Kidney glomerular epithelial cell (primary cell): ENCODE measurements at places on chromosomes 4 and X.

GRCh38 chrX:53859890-53860289 lies 173.4 kb upstream of the HUWE1 start:
- no peak for DNase-seq

GRCh38 chr4:179447308-179447707 lies 2005.1 kb upstream of the AGA start:
- DNase-seq, result no peak

- no peak for DNase-seq
Observed at GRCh38 chr4:176107695-176108094, 42.1 kb downstream of the WDR17 start.

DNA sequence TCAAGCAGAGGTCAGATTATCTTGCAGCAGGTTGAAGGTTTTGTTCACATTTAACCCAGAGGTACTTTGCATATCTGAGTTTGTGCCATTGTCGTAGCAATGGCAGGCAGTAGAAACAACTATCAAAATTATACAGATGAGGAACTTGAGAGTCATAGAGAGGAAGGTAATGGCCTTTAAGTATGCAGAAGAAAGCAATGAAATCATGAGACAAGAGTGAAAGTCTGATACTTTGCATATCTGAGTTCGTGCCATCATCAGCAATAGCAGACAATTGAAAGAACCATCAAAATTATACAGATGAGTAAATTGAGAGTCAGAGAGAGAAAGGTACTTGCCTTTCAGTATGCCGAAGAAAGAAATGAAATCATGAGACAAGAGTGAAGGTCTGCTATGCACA lies 154.1 kb downstream of the NLGN4X start:
- no peak for DNase-seq

DNA sequence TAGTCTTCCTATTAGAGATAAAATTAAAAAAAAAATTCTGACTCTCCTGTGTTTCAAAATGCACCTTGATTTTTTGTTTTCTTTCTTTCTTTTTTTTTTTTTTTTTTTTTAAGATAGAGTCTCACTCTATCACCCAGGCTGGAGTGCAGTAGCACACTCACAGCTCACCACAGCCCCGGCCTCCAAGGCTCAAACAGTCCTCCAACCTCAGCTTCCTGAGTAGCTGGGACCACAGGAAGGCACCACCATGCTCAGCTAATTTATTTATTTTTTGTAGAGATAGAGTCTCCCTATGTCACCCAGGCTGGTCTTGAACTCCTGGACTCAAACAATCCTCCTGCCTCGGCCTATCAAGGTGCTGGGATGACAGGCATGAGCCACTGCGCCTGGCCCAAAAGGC lies 41.1 kb upstream of the TMEM184C start:
- DNase-seq, result no peak

GRCh38 chrX:154321594-154321993 lies 26.0 kb downstream of the TKTL1 start:
- DNase-seq, result no peak

GRCh38 chrX:153342762-153343558 lies 9.0 kb downstream of the ZNF275 start:
- DNase-seq, result no peak

DNA sequence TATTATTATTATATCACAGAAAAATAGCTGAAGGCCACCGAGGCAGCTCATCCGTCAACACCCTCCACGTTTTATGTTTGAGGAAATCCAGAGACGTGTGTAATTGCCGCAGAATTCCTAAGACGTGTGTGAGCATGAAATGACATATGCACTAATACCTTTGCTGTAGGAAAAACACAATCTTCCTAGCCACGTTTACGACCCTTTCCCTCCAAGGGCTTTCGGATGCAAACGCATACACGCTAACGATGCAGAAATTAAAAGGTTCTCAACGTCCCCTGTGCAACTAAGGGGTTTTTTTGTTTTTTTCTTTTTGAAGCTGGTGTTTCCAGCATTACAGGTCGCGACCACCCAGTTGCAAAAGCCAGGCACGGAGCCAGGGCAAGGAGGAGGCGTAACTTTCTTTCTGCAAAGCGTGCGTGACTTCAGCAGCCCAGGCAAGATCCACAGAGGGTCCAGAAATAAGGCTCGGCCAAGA lies 33.8 kb downstream of the CRLF2 start:
- no peak for DNase-seq

- DNase-seq, result no peak
Observed at GRCh38 chrX:13638826-13639225, 14.1 kb upstream of the TCEANC start.

DNA sequence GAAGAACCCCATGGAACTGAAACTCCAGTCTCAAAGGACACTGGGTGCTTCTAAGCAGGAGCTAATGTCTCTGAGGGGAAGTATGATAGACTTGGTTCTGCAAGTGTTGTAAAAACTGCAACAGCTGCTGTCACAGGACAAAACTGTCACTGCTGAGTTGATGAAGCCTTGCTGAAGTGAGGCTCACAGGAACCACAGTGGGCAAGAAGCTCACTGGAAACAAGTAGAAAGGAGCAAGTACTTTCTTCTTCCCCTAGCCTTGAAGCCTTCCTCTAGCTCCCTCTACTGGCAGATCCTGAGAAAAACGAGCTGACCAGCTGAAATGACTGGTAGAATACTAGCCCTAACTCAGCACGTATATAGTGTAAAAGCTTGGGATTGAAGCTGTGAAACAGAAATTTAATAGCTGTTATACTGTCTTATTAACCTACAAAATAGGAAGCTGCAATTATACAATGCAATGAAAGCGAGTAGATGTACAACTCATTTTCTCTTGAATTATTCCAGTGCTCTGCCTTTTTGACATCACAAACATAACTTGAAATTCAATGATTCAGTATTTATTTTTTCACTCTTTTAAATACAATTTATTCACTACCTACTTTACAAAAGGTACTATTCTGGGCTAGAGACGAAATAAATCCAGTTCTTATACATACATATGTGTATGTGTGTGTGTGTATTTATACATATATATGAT lies 91.4 kb downstream of the GABRB1 start:
- peak; percentile 62 for DNase-seq

DNA sequence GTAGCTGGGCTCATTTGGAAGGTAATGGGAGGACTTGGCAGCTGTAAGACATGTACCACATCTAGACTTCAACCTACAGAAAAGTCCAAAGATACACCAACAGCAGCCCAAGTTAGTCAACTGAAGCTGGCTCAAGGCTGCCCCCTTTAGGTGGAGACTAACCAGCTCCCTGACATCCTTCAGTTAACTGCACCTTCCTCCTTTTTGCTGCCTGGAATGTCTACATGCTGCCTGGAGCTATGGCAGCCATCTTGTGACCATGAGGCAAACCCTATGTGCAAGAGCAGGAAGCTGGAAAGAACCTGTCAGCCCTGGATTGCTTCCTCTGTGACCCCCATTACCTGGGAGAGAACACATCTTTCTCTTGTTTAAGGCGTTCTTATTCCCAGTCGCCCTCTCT lies 25.8 kb downstream of the ARSD start:
- DNase-seq, result no peak

- no peak for DNase-seq
Observed at GRCh38 chrX:124726881-124727280, 380.5 kb downstream of the SH2D1A start.

GRCh38 chrX:47529548-47529947 lies 31.5 kb upstream of the ARAF start:
- no peak for DNase-seq

DNA sequence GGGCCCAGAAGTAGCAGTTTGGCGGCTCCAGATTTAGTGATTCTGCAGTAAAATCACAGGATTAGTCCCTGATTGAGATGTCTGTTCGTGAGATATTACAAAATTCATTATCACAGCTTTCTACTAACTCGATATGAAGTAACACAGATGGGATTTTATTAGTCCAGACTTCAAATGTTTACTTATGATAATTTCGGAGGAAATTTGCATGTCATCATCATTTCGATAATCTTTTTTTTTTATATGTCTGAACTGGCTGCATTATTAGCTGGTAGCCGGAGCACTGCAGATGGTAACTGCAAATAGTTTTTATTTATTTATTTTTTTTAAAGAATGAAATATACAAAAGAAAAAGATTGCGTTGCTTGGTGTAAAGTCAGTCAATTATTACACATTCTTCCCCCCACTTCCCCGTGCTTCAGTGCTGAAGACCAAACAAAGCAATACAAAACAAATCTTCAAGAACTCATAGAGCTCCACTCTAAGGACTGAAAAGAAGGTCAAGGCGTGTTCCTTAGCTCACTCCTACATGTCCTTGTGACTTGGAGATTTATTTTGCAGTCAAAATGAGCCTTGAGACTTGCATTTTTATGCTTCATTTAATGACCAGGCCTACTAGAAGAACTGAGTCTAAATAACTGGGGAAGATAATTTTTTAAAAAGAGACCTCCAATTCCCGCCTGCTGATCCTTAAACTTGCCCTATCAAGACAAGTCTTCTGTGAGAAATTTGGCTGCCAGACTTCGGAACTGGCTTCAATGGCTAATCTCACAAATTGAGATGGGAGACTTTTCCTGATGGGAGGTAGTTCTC lies 11.7 kb upstream of the PITX2 start:
- no peak for DNase-seq

- DNase-seq, result no peak
Observed at GRCh38 chrX:14920196-14920595, 47.0 kb downstream of the MOSPD2 start.

DNA sequence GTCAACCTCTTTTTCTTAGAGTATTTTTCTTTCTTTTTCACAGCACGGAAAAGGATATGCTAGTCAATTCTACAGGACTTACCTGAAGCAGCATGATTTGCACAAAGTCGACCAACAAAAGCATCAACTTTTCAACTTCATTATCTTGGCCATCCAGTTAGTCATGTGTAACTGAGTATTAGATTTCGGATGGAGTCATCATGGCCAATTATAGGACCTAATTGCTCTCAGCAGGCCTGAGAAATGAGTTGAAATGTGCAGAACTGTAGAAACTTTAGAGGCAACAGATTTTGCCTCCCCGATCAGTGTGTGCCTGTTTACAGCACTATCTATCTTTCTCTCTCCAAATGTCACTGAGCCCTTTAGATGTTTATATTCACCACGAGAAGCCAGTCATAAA lies 41.0 kb downstream of the PCDH10 start:
- no peak for DNase-seq

- no peak for DNase-seq
Observed at GRCh38 chr4:86769794-86770193, 79.4 kb downstream of the SLC10A6 start.

- DNase-seq, result no peak
Observed at GRCh38 chrX:18173494-18174180, 47.0 kb downstream of the BEND2 start.

GRCh38 chrX:103329991-103330390 lies at the start of gene TCEAL7:
Gene TCEAL7 (plus strand): TSS chrX:103330239. CDS start chrX:103331404, 1,165 bp downstream.
- no peak for DNase-seq

DNA sequence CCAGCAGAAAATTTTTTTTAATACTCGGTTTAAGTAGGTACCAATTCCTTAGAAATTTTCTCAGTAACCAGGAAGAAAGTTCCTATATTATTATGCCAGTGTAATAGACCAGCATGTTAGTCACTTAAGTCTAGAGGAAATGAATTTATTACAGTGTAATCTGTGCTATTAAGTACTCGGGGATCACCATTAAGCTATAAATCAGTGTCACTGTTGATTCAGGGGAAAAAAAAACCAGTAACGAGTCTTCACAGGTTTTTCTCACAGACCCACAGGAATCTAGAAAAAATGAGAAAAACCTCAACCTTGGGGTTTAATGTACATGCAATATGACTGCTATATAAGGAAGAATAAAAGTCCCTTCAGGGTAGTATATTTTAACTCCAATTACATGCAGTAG lies 138.3 kb upstream of the IL1RAPL2 start:
- no peak for DNase-seq

- peak; percentile 78 for DNase-seq
Observed at GRCh38 chr4:13988353-13989305, 361.1 kb upstream of the BOD1L1 start.

DNA sequence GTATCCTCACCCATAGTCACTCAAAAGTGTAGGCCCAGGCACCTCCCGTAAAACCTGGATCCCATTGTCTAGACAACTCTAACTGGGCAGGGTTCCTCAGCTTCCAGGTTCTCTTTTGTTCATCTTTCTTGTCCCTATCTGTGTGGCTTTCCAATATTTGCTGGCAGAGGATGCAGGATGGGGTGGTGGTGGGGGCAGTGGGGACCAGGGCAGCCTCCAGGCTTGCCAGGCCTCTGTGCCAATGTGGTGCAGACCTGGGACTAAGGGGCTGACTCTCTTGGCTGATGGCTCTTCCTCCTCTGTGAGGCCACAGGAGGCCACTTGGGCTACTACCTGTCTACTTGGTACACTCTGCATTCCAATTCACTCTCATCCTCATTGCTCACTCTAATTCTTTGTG lies 76.4 kb downstream of the NBDY start:
- DNase-seq, result no peak

GRCh38 chr4:56755901-56756300 lies 65.6 kb downstream of the SPINK2 start:
- DNase-seq, result no peak

GRCh38 chrX:12440246-12440645 lies 302.0 kb downstream of the FRMPD4 start:
- DNase-seq, result no peak

GRCh38 chr4:38905652-38906385 lies 38.2 kb downstream of the FAM114A1 start:
- DNase-seq, result no peak

GRCh38 chr4:39331191-39331590 lies 35.0 kb downstream of the RFC1 start:
- DNase-seq, result no peak

- no peak for DNase-seq
Observed at GRCh38 chr4:42638993-42639392, 17.9 kb downstream of the ATP8A1 start.

GRCh38 chr4:173214231-173214630 lies 45.6 kb downstream of the GALNT7 start:
- DNase-seq, result no peak

- no peak for DNase-seq
Observed at GRCh38 chrX:71365356-71365874, 742 bp upstream of the TAF1 start.

- no peak for DNase-seq
Observed at GRCh38 chrX:103628386-103629317, at the start of gene TCEAL1. Gene TCEAL1 (plus strand): TSS chrX:103628975. CDS start chrX:103629917, 942 bp downstream.

- no peak for DNase-seq
Observed at GRCh38 chr4:117467404-117467803, 382.0 kb upstream of the TRAM1L1 start.

DNA sequence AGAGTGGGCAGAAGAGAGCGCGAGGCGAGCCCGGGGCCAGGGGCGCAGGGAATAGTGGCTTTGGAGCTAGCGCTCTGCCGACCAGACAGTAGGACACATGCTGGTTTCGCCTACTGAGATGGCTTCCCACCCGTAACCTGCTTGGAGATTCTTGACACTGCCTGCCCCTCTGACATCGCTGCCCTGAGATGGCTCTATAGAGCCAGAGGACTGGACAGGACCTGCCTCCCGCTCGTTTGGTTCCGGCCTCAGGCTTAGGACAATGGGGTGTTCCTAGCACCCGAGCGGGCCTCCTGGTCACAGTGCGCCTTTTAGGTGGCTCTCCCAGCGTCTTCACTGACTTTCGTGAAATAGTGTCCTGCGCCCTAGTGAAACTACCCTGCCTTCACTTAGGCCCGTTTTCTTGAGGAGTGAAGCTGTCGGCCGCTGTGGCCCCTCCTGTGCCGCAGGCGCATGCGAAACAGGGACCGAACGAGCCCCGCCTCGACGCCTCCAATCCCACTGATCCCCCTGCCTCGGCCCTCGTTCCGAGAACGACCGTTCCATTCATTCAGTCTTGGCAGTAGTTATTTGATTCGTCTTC lies 608 bp downstream of the TAF1 start:
- peak; percentile 1 for DNase-seq
